ENCODE measurements at places on chromosomes 3 and 15.

DNA sequence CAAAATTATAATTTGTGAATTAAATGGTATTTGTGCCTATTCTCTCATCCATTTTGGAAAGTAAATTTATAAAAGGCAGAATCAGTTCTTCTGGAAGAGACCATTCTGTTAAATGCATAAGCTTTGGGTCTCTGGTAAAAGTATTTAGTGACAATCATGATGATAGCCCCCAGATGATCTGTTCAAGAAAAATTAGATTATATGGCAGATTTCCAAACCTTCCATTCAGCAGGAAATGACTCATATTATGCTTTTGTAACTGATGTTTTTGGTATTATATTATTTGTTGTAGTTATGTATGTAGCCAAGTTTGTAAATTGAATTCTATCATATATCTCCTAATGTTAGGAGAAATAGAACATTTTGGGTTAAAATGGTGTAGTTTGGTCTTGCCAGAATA lies 340.8 kb upstream of the DPH6 start:
- no peak for DNase-seq

DNA sequence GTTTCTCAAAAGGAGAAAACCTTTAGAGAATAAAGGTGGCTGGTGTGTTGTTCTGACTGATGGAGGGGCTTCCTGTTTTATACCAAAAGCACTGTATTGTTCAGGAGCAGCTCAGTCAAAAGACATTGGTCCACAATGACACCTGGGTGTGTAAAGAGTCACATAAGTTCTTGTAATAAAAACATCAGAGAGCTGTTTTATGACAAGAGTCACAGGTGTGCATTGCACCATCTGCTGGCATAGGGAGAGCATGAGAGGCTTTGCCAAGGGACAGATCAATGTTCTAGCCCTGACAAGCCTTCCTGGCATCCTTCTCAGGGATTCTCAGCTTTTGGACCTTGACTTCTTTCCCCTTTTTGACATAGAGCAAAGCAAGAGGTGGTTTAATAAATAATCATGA lies 20.4 kb downstream of the ARPP21 start:
- DNase-seq, result no peak

- DNase-seq, result no peak
Measured at GRCh38 chr3:128486681-128487537, 6.1 kb downstream of the GATA2 start.

- no peak for DNase-seq
Measured at GRCh38 chr3:97187771-97188170, 373.4 kb downstream of the EPHA6 start.

DNA sequence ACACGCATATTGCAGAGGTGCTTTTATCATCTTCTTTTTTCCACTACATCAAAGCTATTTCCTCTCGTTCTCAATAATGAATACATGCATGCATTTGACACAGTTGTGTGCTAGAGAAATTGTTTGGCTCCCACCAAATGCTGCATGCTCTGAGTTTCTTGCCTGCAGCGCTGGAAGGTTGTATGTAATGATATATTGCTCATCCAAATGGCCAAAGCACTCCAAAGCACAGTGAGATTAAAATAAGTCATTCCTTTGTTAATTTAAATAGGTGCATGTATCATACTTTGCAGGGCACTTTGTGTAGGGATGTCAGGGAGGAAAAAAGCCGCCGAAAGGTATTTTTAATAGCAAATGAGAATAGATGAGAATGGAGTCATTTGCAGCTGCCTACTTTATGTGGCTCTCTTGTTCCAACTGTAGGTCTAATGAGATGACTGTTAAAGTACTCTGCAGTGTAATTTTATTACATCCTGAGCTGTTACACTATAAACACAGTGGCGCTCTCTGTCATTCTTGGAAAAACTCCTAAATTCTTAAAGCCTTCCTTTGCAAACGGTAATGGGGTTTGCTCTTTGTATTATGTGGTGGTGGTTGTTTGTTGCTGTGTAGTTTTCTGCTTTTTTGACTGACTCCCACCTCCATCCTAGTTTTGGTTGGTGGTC lies 56.9 kb upstream of the SKOR1 start:
- DNase-seq, result no peak

DNA sequence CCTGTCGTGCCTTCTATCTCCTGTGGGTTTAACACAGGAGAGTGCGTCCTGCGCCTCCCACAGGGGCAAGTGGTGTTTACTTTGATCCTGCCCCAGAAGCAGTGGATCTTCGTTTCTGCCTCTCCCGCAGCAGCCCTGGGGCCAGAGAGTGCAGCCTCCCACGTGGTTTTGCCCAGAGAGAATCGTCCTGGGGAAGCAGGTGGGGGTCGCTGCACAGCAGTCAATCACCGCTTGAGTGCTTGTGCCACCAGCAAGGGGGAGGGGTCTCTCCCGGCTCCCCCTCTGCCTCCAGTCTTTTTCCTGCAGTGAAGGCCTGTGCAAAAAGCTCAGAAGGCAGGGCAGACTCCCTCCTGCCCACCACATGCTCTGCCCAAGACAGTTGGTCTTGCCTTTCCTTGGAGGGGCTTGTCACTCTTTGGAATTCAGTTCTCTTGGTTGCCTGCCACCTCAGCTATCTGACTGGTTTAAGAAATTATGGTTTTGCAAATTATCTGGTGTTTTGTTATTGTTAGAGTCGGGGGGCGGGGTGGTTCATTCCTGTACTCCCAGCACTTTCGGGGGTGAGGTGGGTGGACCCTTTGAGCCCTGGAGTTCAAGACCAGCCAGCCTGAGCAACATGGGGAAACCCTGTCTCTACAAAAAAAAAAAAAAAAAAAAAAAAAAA lies 26.9 kb downstream of the STOML1 start:
- DNase-seq, result no peak

DNA sequence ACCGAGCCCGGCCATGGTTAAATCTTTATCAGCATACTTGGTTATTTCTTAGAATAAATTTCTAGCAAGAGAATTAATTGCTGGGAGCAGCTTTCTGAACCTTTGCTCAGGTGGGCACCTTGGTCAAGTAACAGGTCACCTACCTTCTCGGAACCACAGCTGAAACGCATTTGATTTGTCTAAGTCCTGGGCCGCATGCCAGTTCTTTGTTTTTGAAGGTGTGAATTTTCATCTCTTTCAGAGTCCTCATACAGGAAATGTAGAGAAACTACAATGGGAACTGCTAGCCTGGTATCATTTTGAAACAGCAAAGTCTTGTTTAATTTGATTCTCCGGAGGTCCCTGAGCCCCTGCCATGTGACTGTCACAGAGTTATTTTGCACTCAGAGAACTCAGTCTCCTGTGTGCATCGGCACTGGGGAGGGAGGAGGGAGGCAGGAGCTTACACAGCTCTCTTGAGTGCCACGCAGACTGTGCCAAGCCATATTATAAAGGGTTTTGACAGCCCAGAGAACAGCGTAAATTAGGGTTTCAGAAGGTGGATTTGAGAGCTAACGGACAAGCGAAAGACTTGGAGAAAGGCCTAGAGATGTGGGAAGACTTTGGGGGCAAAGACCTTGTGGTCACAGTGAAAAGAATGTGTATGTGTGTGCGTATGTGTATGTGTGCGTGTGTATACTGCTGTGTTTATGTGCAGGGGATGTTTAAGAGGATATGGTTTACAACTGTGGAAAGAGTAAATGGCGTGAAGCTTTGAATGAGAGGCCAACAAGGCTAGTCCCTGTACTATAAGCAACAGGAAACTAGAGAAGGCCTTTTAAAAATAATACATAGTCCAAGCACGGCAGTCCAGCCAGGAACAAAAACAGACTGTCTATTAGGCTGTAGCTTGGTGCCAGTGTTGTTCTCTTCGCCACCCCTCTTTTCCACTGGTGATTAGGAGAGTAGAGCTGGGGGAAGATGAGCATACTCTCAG lies 61.8 kb upstream of the ATP13A3 start:
- no peak for DNase-seq

DNA sequence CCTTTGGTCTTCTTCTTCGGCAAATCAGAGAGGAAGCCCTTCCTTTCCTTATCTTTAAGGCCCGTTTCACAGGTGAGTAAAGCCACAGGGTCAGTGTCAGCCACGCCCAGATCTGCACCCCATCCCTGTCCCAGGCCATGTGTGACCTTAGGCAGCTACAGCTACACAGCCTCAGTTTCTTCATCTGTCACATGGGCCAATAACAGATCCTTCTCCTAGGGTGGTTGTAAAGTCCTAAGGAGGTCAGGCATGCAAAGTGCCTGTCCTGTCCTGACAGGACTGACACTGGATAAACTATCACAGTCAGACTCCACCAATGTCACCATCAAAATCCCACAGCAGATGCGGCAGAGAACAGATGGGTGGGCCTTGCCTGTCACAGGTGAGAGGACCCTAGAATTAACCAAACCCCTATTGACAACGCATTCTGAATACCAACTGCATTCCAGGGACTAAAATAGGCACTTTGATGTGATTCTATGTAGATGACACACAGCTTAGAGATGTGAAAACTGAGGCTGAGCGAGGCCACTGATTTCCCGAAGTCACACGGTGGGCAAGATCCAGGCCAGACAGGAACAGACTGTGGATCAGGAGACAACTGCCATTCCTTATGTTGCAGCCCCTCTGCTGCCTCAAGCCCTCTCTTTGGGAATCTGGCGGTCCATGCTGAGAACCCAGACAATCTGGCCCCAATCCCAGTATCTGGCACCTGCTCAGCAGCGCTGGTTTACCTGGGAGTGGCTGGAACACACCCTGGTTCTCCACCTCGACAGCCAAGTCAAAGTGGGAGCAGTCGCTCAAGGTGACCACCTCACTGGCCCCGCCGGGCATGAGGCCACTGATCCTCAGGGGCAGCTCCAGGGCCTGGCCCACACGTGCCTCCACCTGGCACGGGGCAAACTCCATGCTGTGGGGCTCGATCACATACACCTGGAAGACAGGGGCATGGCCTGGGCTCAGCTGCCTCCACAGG lies 48.7 kb downstream of the NUP210 start:
- DNase-seq, result no peak

DNA sequence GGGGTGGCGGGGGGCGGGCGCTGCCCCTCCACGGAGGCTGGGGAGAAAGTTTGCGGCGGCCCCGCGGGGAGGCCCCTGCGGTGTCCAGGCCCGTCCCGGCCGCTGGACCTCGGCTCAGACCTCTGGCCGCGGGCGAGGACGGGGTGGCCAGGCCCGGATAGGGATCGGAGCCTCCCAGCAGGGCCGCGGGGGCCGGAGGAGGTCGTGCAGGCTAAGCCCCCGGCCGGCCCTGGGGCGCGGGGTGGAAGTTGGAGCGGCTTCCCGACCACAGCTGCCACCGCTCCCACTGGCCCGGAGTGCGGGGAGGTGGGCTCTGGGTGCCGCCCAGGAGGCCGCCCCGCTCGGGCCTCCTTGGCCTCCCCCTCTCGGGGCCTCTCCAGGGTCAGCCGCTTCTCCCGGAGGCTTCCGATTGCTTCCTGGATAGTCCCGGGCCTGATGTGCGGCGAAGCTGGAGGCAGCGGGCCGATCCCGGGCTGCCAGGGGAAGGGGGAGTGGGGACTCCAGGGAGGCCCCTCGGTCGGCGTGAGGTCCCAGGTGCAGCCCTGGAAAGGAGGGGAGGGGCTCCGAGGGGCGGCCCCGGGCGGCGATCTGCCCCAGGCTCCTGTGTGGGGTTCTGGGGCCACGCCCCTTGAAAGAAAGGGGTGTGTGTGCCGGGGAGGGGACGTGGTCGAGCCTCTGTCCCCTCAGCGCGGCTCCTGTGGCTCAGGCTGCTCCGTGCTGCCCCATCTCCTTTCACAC lies 907 bp downstream of the PLXNA1 start:
- no peak for DNase-seq

- DNase-seq, result no peak
Measured at GRCh38 chr3:112273536-112273935, 20.5 kb downstream of the SLC9C1 start.

DNA sequence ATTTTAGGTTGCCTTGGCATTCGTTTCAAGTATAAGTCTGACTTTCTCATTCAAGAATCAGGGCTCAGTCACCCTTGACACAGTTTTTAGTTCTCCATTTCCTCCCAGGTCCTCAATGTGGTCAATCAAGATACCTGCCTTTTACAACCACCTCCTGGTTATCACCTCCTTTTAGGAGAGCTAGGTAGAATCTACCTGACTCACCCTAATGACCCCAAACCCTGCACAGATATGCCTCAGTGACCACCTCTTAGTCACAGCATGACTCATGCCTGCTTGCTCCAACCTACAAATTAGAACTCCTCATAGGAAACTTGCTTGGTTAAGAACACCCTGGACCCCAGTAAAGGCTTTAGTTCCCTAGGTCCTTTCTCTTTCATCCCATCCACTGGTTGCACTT lies 22.5 kb downstream of the DMXL2 start:
- no peak for DNase-seq

- DNase-seq, result no peak
Measured at GRCh38 chr3:25831578-25831977, 41.7 kb downstream of the OXSM start.

DNA sequence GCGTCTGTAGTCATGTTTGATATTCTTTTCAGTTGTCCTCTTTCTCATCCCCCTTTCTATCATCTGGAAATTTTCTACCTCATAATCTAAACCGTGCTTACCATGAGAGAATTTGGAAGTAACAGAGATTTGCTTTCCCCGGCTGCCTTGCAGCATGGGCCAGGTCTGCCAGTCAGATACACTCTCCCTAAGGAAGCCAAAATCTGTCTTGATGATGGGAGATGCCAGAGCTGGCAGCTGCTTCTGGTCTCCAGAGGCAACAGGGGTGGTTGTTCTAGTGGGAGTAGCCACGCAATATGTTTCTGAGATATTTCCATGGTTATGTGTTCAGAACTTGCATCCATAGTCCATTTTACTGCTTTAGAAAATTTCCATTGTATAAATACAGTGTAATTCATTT lies 218.9 kb upstream of the RORA start:
- no peak for DNase-seq

GRCh38 chr15:53627279-53627678 lies 132.2 kb downstream of the WDR72 start:
- DNase-seq, result no peak

DNA sequence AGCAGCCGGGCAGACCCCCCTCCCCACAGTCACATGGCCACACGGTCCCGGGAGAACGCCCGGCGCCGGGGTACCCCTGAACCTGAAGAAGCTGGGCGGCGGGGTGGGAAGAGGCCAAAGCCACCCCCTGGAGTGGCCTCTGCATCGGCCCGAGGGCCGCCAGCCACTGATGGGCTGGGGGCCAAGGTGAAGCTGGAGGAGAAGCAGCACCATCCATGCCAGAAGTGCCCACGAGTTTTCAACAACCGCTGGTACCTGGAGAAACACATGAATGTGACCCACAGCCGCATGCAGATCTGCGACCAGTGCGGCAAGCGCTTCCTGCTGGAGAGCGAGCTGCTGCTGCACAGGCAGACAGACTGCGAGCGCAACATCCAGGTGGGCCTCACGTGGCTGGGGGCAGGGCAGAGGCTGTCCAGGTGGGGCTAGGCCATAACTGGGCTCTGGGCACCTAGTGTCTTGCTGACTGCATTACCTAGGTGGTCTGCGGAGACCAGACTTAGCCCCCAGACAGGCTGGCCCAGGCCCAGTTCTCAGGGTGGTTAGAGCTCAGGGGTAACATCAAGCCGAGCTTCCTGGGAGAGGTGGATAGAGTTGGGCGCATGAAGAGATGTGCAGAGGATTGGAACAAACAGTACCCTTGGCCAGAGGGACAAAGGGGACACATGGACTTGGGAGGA lies 6.1 kb downstream of the ZBTB47 start:
- DNase-seq, result peak; percentile 18

- DNase-seq, result no peak
Measured at GRCh38 chr3:190217081-190217480, 96.4 kb upstream of the P3H2 start.

All from cortex of kidney (tissue), 1 donor.